Activated CD8-positive, alpha-beta memory T cell treated with anti-CD3 and anti-CD28 coated beads for 4 hours (primary cell): ENCODE measurements at places on chromosomes 7 and 10.

GRCh38 chr7:27242555-27243339, at the start of gene EVX1:
Gene EVX1 (plus strand): TSS chr7:27242802. CDS start chr7:27243031, 229 bp downstream.
- DNase-seq, result no peak

DNA sequence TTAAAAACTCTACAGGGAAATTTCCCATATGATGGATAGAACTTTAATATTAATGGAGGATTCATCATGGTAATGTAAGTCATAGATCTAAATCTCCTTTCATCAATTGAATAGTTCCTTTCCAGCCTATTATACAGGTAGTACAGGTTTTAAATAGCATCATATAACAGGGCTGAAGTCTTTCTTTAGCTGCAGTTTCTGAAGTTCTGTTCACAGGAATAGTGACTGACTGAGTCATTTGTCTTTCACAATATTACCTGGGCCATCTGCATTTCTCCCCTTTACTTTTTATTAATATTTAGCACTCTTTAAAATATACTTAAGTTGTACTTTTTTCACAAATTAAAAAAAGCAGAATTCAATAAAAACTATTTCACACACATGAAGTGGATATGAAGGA, 12.6 kb upstream of the NPVF start:
- DNase-seq, result no peak

DNA sequence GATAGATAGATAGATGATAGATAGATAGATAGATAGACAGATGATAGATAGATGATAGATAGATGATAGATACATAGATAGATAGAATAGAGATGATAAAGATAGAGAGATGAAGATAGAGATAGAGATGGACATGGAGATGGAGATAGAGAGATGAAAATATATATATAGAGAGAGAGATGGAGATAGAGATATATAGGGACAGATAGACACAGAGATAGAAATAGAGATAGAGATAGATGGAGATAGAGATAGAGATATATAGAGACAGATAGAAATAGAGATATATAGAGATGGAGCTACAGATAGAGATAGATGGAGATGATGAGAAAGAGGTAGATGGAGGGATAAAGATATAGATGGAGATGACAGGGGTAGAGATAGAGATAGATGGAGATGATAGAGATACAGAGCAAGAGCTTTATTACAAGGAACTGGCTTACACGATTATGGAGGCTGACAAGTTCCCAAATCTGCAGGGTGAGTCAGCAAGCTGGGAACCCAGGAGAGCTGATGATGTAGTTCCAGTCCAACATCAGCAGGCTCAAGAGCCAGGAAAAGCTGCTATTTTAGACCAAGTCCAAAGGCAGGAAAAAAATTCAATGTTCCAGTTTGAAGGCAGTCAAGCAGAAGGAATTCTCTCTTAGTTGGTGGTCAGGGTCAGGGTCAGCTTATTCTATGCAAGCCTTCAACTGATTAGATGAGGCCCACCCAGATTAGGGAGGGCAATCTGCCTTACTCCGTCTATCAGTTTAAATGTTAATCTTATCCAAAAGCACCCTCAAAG, 37.1 kb downstream of the CAV1 start:
- DNase-seq, result no peak

- DNase-seq, result no peak
Observed at GRCh38 chr10:91592266-91592975, 40.5 kb downstream of the PPP1R3C start.

GRCh38 chr7:75616421-75617167, 122.1 kb downstream of the HIP1 start:
- DNase-seq, result no peak

DNA sequence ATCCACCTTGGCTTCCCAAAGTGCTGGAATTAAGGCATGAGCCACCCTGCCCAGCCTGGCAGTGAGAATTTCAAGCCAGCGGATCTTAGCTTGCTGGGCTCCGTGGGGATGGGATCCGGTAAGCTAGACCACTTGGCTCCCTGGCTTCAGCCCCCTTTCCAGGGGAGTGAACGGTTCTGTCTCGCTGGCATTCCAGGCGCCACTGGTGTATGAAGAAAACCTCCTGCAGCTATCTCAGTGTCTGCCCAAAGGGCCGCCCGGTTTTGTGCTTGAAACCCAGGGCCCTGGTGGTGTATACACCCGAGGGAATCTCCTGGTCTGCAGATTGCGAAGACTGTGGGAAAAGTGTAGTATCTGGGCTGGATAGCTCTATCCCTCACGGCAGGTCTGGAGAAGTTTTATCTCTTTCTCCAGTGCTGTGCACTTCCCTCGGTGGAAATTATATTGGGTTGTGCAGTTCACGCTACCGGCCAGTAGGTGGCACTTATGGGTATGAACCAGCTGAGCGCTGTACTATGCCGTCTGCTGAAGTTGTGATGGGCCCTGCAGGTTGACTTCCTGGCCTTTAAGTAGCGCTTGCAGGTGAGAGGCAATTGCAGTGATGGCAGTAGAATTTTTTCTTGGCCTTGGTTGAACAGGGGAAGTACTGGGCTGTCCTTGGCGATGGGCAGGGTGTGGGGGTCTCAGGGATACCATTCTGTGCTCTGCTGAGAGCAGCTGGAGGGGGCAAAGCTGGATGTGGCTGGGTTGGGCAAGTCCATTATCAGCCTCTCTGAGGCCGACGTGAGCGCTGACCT, 138.0 kb upstream of the MTPN start:
- no peak for DNase-seq

- no peak for DNase-seq
Observed at GRCh38 chr7:26419198-26419597, 127.5 kb downstream of the SNX10 start.

DNA sequence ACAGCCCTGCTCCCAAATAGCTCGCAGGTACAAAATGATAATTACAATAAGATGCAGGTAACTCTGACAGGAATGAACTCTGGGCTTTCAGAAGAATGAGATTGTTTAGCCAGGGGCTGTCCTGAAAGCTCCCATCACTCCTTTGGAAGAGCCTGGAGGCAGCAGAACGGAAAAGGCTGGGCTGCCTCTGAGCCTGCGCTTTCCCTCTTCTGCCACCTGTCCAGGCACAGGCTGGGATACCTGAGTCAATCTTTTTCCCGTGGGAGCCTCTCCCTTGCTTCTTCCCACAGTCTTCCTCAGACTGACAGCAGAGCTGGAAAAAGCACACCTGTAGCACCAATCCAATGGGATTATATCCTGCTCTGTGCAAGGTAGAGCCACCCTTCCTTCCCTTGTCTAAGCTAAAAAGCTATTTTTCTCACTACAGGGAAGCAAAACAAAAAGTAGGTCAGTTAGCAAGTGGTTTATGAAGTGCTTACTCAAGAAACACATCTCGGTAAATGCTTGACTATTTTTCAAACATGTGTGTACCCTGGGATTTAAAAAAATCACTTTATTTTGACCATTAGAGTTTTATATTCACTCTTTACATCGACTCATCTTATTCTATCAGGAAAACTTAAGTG, 12.3 kb upstream of the CUL1 start:
- no peak for DNase-seq

DNA sequence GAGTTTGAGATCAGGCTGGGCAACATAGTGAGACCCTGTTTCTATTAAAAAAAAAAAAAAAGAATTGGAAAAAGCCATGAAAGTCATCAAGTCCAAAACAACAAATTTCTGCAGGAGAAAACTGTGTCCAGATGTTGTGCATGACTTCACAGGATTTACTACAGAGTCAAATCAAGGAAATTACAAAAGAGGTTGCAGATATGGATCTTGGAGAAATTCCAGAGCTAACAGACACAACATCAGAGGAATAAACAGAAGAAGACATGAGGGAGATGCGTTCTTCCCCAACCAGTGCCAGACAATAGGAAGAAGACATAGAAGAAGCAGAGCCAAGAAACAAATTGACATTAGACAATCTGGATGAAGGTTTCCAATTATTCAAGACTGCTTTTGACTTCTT, 24.3 kb upstream of the KCNIP2 start:
- DNase-seq, result no peak

DNA sequence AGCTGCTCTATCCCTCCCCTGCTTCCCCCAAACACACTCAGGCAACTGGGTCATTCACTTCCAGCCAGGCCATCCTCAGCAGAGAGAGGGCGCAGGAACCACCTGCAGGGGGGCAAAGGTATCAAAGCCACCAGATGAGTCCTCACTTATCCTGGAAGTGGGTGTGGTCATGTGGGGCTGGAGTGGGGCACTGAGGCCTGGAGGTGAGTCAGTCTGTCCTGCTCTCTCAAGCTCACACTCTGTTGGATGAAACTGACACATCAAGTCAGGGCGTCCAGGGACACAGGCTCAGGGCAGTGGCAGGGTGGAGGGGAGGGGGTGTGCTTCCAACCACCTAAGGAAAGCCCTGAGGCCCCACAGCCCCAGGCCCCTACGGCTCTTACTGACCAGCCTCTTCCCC, 8.0 kb upstream of the ELFN1 start:
- DNase-seq, result no peak

GRCh38 chr7:113085781-113086390, 741 bp downstream of the GPR85 start:
- DNase-seq, result no peak

- no peak for DNase-seq
Observed at GRCh38 chr10:128092454-128092853, 33.8 kb downstream of the MKI67 start.

DNA sequence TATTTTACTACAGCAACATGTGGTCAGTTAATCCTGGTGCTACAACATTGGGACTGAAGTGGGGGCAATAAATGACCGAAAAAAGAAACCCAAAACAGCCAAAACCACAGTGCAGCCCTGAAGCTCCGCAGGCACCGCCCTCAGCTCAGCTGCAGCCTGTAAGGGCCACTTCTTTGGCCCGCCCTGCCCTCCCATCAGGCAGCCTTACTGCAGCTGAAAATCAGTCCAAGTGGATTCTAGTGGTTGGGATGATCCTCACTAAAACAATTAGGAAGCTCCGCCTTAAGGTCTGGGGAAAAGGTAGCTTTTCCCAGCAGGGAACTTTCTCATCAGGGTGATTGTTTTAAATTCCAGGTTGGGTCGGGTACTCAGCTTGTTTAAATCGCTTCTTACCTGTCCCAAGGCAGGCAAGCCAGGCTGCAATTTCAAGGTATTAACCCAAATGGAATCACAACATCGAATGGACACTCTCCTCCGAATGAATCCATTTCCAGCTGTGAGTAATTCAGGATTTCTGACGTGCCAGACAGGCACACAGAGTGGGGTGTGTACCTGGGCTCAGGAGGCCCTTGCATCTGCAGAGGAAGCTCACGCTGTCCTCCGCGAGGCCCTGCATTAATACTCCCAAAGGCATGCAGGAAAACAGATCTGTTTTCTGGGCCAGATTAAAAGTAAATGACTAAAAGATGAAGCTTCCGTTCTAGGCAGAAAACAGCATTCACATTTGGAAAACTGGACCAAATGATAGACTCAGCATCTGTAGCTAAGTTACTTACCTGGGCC, 104.3 kb downstream of the CREB5 start:
- DNase-seq, result no peak

DNA sequence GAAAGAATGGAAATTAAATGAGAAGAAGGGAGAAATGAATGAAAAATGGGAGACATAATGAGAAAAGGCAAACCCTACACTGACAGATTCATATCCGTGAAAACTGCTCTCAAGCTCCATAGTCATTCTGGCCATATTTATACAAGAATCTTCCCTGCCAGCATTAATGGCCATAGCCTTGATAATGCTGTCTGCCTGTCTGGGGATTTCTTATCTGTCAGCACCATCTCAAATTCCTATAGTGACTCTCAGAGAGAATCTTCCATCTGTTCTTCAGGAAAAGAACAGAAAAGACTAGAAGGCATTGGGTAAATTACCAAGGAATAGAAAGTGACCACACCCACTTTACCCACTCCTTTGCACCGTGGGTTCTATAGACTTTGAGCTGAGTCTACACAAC, 295.9 kb downstream of the PLXNA4 start:
- DNase-seq, result no peak

DNA sequence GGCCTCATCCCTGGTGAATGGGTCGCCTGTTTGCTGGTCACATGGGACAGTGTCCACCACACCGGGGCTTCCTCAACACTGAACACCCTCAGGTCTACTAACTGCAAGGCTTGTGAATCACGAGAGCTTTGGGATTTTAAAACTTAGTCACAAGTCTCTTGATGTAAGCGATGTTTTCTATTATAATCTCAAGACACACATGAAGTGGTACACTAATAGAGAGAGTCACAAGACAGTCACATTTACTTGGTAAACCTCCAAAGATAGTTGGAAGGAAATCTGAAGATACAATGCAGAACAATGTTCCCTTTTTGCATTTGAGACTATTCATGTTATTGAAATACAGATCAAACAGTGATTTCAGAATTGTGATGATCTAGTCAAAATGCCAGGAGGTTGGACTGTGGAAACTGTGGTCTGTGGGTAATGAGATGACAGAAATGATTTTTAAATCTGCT, 233.1 kb upstream of the KLF6 start:
- no peak for DNase-seq

DNA sequence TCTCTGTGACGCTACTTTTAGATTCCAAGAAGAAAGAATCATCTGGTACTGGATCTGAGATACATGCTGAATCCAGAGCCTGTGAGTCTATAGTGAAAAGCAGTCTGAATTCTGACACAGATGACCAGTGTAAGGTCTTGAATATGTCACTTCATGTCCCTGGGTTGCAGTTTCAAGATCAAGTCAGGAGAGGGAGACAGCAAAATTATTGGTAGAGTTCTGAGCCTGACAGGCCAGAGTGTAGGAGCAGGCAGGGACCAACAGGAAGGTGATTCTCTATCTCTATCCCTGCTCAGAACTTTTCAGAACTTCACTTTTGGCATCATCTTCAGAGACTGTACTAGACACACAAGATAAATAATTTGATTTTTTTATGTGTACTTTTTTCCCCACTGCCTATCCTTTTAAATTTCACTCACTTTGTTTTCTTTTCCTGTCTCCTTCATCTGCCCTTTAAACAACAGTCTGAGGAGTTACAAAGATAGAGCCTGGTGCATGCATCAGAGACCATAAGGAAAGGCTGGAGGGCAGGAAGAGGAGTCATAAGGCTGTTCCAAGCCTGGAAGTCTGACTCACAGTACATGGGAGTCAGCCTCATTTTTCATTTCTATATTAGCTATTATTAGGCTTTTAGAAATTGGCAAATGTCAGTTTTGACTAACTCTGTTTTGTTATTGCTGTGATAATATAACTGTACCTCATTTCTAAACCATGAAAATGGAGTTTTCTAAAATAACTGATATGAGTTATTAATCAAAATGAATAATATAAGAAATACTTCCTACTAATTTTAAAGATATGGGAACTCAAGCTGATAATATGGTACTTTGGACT, 120.2 kb upstream of the TMEM229A start:
- no peak for DNase-seq

DNA sequence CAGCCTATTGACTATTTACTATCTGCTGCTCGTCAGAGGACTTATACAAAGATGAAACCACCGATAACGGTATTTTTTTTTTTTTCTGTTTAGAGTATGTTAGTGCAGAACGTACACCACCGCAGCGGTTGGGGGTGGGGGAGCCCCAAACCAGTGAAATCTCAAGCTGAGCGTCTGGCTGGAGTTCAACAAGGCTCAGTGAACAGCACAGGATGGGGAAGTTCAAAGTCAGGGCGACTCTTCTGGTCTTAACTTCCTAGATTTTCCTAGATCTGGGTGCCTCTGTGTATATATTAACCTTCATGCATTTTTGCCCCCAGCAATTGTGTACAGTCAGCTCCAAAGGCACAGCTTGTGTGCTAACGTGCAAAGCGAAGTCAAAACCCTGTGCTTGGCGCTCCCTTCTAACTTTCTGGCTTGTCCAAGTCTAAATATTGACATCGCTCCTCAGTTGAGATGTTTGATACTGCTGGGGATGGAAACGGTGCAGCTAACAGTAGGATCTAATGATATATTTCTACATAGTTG, 1.1 kb downstream of the RHOBTB1 start:
- DNase-seq, result no peak
